SK-N-MC (cell line): ENCODE measurements at places on chromosomes 11 and 22.

- no peak for DNase-seq
Measured at GRCh38 chr11:108960501-108960900, 295.6 kb downstream of the DDX10 start.

GRCh38 chr11:15275141-15275540 lies 160.4 kb downstream of the INSC start:
- no peak for DNase-seq

DNA sequence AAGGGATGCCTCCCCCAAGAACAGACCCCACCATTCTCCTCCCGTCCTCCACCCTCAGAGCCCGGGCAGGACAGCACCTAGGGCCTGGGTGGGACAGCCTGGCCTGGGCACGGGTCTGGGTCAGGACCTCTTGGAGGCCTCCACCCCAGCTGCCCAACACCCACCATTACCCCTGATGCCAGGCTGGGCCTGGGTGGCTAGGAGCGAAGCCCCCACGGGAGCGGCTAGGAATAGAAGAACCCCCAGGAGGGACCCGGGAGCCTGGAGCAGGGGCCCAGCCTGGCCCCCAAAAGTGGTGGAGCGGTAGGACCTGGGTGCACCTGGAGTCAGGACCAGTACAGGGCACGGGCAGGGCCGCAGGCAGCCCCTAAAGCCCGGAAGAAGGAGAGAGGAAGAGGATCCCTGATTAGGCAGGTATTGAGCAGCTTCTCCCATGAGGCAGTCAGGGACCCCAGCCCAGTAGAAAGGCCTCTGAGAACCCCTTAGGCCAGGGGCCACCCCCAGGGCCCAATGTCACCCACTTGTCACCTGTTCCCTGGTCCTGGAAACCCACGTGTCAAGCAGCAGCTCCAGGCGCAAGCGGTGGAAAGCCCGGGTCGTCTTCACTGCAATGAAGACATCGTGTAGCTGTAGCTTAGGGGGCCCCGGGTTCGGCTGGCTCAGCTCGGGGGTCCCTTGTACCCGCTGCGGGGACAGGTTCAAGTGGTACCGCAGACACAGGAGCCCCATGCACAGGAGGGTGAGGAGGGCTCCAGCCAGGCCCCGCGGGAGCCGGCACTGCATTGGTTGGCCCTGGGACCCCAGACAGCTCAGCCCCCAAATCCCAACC lies 575 bp downstream of the MFNG start:
- DNase-seq, result no peak

DNA sequence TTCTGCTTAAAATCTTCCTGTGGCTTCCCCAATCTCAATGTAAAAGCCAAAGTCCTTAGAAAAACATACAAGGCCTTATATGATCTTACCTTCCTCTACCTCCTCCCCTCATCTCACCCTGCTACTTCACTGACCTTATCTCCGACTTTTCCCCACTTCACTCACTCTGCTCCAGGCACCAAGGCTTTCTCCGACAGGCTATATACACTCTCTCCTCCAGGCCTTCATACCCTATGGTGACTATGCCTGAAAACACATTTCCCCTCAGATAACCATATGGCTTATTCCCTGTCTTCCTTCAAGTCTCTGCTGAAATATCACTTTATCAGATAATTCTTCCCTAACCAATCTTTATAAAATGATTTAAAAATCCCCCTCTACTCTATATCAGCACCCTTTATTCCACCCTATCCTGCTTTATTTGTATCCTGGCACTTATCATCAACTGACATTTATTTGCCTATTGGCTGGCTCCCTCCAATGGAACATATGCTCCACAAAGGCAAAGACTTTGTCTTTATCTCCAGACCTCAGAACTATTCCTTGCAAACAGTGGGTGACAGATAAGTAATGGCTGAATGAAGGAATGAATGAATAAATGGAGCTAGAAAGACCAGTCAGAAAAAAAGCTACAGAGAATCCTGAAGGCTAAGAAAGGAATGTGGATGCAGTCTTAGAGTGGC lies 52.7 kb downstream of the PAK1 start:
- DNase-seq, result no peak

- no peak for DNase-seq
Measured at GRCh38 chr11:38990139-38990538, 2392.1 kb upstream of the RAG2 start.

DNA sequence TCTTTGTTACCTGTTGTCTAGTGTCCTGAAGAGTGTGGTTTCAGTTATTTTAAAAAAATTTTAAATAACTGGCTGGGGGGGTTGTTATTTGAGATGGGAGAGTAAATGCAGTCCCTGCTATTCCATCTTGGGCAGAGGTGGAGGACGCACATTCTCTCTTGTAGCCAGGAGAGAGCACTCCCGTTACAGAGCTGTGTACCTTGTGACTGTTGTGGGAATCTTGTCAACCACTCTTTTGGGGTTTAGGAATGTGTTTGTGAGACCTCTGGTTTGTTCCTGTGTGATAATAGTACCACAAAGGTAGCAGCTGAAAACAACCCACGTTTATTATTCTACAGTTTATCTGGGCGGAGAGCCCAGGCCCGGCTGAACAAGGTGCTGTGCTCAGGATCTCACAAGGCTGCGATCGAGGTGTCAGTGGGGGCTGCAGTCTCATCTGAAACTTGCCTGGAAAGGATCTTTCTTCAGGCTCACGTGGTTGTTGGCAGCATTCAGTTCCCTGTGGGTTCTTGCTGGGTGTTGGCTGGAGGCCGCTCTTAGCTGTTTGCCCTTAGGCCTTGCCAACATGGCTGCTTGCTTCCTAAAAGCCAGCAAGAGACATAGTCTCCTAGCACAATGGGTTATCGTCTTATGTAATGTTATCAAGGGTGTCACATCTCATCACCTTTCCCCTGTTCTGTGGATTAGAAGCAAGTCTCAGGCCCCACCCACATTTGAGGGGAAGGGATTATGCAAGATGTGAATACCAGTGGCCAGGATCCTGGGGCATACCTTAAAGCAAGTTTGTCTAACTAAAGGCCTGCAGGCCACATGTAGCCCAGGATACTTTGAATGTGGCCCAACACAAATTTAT lies 20.6 kb downstream of the IGHMBP2 start:
- no peak for DNase-seq

DNA sequence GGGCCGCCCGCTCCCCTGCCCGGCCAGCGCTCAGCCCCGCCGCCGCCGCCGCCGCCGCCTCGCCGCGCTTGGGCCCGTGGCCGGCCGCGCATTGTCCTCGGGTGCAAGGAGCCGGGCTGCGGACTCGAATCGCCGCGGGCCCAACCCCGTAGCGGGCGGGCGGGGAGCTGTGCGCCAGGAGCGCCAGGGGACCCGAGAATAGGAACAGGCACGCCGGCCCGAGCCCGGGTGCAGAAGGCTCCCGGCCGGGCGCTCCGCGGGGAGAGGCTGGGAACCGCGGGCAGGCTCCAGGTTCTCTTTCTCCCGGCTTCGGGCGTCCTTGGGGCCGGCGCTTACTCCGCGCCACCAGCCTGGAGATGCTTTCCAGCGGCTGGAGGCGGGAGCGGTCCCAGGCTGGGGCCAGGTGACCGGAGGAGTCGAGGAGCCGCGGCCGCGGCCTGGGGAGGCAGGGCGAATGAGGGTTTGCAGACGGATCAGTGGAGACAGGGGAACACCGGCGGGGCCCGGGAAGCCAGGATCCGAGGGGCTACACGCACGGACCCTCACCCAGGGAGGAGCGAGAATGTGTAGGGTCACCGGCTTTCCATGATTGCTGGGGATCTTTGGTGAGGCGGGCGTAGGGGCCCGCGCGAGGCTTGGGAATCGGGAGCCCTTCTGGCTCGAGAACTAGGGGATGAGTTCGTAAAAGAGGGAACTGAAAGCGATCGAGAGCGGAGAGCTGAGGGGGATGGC lies 726 bp downstream of the PKNOX2 start:
- DNase-seq, result no peak

- DNase-seq, result no peak
Measured at GRCh38 chr22:19816372-19817119, 38.1 kb downstream of the GNB1L start.
